Anterior cingulate cortex (tissue), 58 donors: ENCODE measurements at places on chromosomes 5 and 9.

DNA sequence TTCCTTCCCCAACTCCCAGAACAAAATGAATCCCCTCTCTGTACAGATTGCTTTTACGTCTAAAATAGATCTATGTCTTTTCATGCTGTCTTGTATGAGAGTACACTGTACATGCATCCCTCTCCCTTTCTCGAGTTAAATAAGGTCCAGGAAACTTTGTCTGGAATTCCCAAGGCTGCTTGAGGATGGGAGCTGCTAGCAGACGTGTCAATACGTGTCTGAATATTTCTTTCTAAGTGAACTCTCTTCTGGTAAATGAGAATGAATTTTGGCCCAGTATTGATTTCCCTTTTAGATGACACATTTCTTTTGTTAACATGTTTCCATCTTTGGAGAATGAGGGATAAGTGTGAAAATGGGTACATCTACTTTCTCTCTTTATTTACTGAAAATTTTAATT is 59.6 kb upstream of the GAS1 start:
- no peak for DNase-seq

DNA sequence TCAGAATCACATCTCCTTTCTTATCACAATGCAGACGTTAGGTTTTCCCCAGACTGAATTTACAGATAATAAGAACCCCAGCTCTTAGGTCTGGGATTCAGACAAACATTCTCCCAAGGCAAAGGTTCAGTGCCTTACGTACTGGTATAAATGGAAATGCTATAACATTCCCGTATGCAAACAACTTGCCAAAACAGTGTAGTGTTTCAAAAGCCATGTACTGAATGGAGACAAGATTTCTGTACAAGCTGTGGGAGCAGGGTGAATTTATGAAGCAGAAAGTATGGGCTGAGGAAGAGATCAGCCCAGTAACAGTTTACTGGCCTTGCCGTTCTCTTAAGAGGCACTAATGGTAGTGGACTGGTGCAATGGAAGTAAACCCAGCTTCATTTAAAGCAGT is 225.5 kb upstream of the ZNF462 start:
- DNase-seq: no peak

DNA sequence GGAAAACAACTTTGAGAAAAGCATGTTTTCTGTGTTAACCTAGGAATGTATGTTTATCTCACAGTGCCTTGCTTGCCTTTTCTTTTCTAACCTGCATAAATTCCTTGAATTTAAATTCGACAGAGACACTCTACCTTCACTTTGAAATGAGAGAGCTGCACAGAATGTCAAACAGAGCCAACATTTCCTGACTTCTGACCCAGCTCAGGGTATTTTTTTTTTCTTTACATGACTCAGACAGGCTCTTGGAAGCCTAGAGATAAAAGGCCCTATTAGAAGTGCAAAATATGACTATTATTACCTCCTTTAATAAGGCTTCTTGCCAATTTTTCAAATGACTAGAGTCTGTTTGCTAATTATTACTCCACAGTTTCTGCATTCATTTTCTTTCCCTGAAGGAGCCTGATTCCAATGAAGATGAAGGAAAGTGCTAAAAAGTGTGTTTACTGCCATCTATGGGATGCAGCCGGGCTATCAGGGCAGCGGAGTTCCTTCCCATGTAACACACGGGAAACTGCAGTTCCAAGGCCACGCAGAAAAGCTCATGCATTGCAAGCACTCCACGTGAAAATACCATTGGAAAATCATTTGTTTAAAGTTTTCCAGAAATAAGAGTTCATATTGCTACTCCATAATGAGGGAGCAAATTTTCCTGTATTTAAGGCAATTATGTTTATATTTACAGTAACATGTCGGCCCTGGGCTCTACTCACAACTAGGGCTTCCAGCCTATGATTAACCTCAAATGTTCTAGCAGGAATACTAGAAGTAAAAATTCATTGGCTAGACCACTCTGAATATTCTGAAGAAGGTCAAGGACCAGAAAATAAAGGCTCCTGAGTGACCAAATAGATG is 485.6 kb downstream of the ZSWIM6 start:
- DNase-seq: peak; percentile 12

- DNase-seq: no peak
Measured at GRCh38 chr5:68070591-68071281, 144.8 kb upstream of the PIK3R1 start.

- DNase-seq: no peak
Measured at GRCh38 chr5:54222336-54222735, 88.0 kb downstream of the ARL15 start.

GRCh38 chr5:14705556-14705955 is 41.0 kb downstream of the OTULIN start:
- DNase-seq: no peak

GRCh38 chr9:12718482-12719026 is 25.4 kb downstream of the TYRP1 start:
- peak; percentile 62 for DNase-seq
